Fibroblast of the aortic adventitia (primary cell): ENCODE measurements at places on chromosomes 2 and 18. TPM values are rescaled to one million over a fixed set of nuclear protein-coding genes. Genes with fewer than 3 reads are reported as not detected.

The MROH2A gene
- under 0.01 TPM in 1 of 2 replicates, not detected in the other for total RNA-seq

The SLC9A4 gene
- not detected in 2 replicates for total RNA-seq

The ONECUT2 gene
- under 0.01 TPM in 2 replicates for total RNA-seq

The BOLL gene
- not detected in 2 replicates for total RNA-seq

The MRO gene
- under 0.01 and 6.5 TPM in 2 replicates for total RNA-seq

The ZNF385B gene
- total RNA-seq: 4.8 TPM in 1 of 2 replicates, not detected in the other

The NETO1 gene
- not detected in 2 replicates for total RNA-seq

The ANTXR1 gene
- 31.5 and 61.5 TPM in 2 replicates for total RNA-seq

The RTP5 gene
- not detected in 2 replicates for total RNA-seq

The FAM237A gene
- not detected in 2 replicates for total RNA-seq

The ITGB6 gene
- under 0.01 TPM in 1 of 2 replicates, not detected in the other for total RNA-seq

The RAD51AP2 gene
- 0.09 TPM in 1 of 2 replicates, not detected in the other for total RNA-seq

The TCF7L1 gene
- 3.5 and 3.7 TPM in 2 replicates for total RNA-seq

The MAP2 gene
- 2.1 and 26.5 TPM in 2 replicates for total RNA-seq

The WIPF1 gene
- total RNA-seq: 20.5 and 24.6 TPM in 2 replicates

The STEAP3 gene
- total RNA-seq: 7.0 and 50.9 TPM in 2 replicates

The REG1A gene
- not detected in 2 replicates for total RNA-seq

The SERPINB11 gene
- total RNA-seq: not detected in 2 replicates

The DAW1 gene
- total RNA-seq: 1.3 TPM in 1 of 2 replicates, not detected in the other

The KCNJ3 gene
- total RNA-seq: not detected in 2 replicates

The ADAM23 gene
- 1.9 and 7.8 TPM in 2 replicates for total RNA-seq

The EPB41L3 gene
- 28.0 and 37.3 TPM in 2 replicates for total RNA-seq

The MYO7B gene
- 0.18 TPM in 1 of 2 replicates, not detected in the other for total RNA-seq

The SLC4A5 gene
- total RNA-seq: 0.25 and 0.45 TPM in 2 replicates

The LONRF2 gene
- 1.8 and 2.0 TPM in 2 replicates for total RNA-seq

The COL6A3 gene
- total RNA-seq: 1,372 and 1,478 TPM in 2 replicates

The SH3BP4 gene
- 32.2 and 49.7 TPM in 2 replicates for total RNA-seq

The TBR1 gene
- total RNA-seq: not detected in 2 replicates

The CD28 gene
- not detected in 2 replicates for total RNA-seq

The FBXO48 gene
- total RNA-seq: under 0.01 and 0.99 TPM in 2 replicates

The AKAIN1 gene
- not detected in 2 replicates for total RNA-seq

The MC4R gene
- not detected in 2 replicates for total RNA-seq

The BCL2L11 gene
- 2.2 and 4.7 TPM in 2 replicates for total RNA-seq

The CAD gene
- total RNA-seq: 28.9 and 35.5 TPM in 2 replicates

The FBXO41 gene
- 0.18 and 1.6 TPM in 2 replicates for total RNA-seq

The CABLES1 gene
- total RNA-seq: 7.4 and 19.2 TPM in 2 replicates

The FEV gene
- total RNA-seq: not detected in 2 replicates

The TUBA4B gene
- not detected in 2 replicates for total RNA-seq

The TTR gene
- not detected in 2 replicates for total RNA-seq

The TDRD15 gene
- not detected in 2 replicates for total RNA-seq

The GALR1 gene
- under 0.01 TPM in 1 of 2 replicates, not detected in the other for total RNA-seq

The ASPRV1 gene
- total RNA-seq: 0.54 TPM in 1 of 2 replicates, not detected in the other

The DPP10 gene
- not detected in 2 replicates for total RNA-seq

The EVX2 gene
- not detected in 2 replicates for total RNA-seq

The ACKR3 gene
- total RNA-seq: 0.72 and 2.0 TPM in 2 replicates

The FBXO36 gene
- 1.6 and 5.5 TPM in 2 replicates for total RNA-seq

The ZNF407 gene
- 21.7 and 23.8 TPM in 2 replicates for total RNA-seq

The IL18RAP gene
- total RNA-seq: 0.09 TPM in 1 of 2 replicates, not detected in the other

The COBLL1 gene
- 18.4 and 25.3 TPM in 2 replicates for total RNA-seq

The RTN4 gene
- 357 and 1,117 TPM in 2 replicates for total RNA-seq

The CHST9 gene
- total RNA-seq: not detected in 2 replicates

The SCG2 gene
- total RNA-seq: 0.63 and 3.4 TPM in 2 replicates

The FAM110C gene
- total RNA-seq: not detected in 2 replicates

The QPCT gene
- total RNA-seq: 1.7 and 8.3 TPM in 2 replicates

The HTR2B gene
- 17.4 and 33.0 TPM in 2 replicates for total RNA-seq

The SH3RF3 gene
- total RNA-seq: 2.1 and 8.4 TPM in 2 replicates

The HOXD1 gene
- not detected in 2 replicates for total RNA-seq
